Right atrium auricular region (tissue), 2 donors: ENCODE measurements at places on chromosomes 5 and 9. TPM values are rescaled to one million over a fixed set of nuclear protein-coding genes. Genes with fewer than 3 reads are reported as not detected.

DNA sequence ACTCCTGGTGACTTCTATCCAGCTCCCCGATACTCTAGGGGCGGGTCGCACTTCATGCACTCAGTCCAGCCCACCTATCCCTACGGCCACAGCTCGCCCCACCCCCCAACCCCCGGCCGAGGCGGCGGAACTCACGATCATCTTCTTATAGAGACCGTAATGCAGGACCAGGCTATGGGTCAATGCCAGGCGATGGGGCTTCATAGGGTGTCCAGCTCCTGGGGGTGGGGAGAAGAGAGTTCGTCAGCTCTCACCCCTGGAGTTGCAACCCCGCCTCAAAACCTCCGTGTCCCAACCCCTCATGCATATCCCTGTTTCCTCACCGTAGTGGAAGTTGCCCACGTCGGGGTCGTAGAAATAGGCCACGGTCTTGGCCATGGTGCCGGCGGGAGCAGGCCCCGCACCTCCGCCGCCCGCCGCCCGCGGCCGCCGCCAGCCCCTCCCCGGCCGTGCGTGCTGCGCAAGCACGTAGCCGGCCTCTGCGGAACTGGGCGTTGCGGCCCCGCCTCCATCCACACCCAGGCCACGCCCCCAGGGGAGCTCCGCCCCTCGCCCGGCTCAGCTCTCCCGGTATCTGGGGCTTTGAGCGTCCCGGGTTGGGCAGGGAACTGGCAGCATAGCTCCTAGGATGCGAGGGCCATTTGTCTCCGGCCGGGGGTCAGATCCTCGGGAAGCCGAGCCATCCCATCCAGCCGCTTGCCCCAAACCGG lies at the start of the genes HDAC3 and RELL2:
HDAC3 (minus strand) TSS at position 437 of the 710 bp plus-strand sequence; CDS start at position 378, 59 bp downstream.
RELL2 (plus strand) TSS at position 585 of the 710 bp plus-strand sequence. CDS start 1,229 bp downstream, outside the sequence.
- H3K4me3 ChIP-seq, result peak within 1 kb of the TSS; percentile 79
- peaks cover under 1% of the 10 kb centered on the region for H3K36me3 ChIP-seq
- DNase-seq, result peak; percentile 89
- H3K4me1 ChIP-seq, result no peaks in the 10 kb centered on the region
- H3K27me3 ChIP-seq, result no peaks in the 10 kb centered on the region

MYOT gene
- 55.4 TPM for total RNA-seq

- H3K4me3 ChIP-seq, result no peak overlapping the region
- H3K4me1 ChIP-seq, result peaks cover 36% of the 10 kb centered on the region
- no peaks in the 10 kb centered on the region for H3K27me3 ChIP-seq
- H3K27ac ChIP-seq, result no peak overlapping the region
- peaks cover 7% of the 10 kb centered on the region for H3K36me3 ChIP-seq
These were observed 70.5 kb upstream of the LRRTM2 start for GRCh38 chr5:138945421-138946240.

DNA sequence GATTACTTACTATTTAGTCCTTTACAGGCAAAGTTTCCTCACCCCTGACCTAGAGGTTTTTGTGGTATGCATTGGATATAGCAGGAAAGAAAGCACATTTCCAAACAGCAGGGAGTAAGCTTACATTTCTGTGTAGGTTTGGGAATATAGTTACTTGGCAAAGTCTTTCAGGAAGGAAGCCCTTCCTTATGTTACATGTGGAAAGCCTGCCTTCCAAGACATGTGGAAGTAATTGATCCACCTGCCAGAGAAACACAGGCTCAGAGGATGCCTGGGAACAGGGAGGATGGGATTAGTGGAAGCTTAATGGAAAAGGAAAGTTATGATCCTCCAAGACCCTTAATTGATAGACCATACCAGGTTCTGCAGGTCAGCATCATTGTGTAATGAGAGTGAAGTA lies 87.3 kb upstream of the PPP1R2B start:
- no peaks in the 10 kb centered on the region for H3K36me3 ChIP-seq
- no peaks in the 10 kb centered on the region for H3K4me1 ChIP-seq
- no peak overlapping the region for H3K27ac ChIP-seq
- no peaks in the 10 kb centered on the region for H3K27me3 ChIP-seq

- no peak for DNase-seq
- H3K4me1 ChIP-seq, result no peaks in the 10 kb centered on the region
- no peak overlapping the region for H3K27ac ChIP-seq
- no peaks in the 10 kb centered on the region for H3K27me3 ChIP-seq
These were observed 75.7 kb downstream of the TUSC1 start for GRCh38 chr9:25602400-25603044.

DNA sequence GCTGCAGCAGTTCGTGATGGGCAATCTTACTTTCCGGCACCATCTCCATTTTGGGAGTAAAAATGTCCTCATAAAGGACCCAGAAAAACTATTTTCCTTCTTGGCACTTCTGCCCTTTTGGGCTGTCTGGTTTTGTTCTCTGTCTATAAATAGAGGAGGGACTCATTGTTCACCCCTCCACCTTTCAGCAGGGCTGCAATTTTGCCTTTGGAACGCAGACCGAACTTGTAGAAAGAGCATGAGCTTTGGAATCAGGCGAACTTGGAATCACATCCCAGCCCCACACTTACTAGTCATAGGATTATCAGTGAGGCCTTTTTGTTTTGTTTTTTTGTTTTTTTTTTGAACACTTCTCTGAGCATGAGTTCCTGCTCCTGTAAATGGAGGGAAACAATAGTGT lies 178.1 kb upstream of the IL12B start:
- no peak overlapping the region for H3K4me3 ChIP-seq
- no peaks in the 10 kb centered on the region for H3K36me3 ChIP-seq
- H3K27ac ChIP-seq, result peak overlapping the region; percentile 80

DNA sequence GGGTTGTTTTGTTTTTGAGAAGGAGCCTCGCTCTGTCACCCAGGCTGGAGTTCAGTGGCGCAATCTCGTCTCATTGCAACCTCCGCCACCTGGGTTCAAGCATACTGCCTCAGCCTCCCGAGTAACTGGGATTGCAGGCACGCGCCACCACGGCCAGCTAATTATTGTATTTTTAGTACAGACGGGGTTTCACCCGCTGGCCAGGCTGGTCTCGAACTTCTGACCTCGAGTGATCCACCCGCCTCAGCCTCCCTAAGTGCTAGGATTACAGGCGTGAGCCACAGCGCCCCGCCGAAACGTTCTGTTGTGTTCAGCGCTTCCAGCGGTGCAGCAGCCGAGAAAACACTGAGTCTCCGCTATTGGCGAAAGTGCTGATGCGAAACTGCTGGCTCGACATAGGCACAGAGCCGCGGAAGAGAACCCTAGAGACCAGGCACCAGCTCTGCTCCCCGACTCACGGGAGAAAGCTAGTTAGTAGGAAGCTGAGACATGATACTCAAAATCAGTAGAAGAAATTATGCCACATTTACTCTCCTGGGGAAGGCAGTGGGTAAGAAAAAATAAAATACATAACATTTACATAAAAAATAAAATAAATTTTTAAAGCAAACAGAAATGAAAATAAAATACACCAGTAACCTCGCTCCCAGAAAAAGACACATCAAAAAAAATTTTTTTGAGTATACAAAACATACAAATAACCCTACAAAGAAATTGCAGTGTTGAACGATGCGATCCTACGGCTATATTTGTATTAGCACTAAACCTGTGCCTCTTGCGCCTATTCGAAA lies 31.6 kb downstream of the ANXA2R start:
- H3K36me3 ChIP-seq, result no peaks in the 10 kb centered on the region
- DNase-seq, result peak; percentile 85
- peak overlapping the region; percentile 47 for H3K4me3 ChIP-seq
- peak overlapping the region; percentile 84 for H3K27ac ChIP-seq

GRCh38 chr9:93039456-93039855 lies 19.0 kb upstream of the SUSD3 start:
- no peaks in the 10 kb centered on the region for H3K4me1 ChIP-seq
- no peak for DNase-seq
- H3K27ac ChIP-seq, result no peak overlapping the region
- no peaks in the 10 kb centered on the region for H3K36me3 ChIP-seq
- H3K27me3 ChIP-seq, result no peaks in the 10 kb centered on the region
- H3K4me3 ChIP-seq, result no peak overlapping the region

- H3K27me3 ChIP-seq, result no peaks in the 10 kb centered on the region
- no peaks in the 10 kb centered on the region for H3K4me1 ChIP-seq
- no peak overlapping the region for H3K4me3 ChIP-seq
- no peak overlapping the region for H3K27ac ChIP-seq
- no peak for DNase-seq
- H3K36me3 ChIP-seq, result no peaks in the 10 kb centered on the region
These were observed 277.7 kb upstream of the DAP start for GRCh38 chr5:11038772-11039171.
